T-helper 1 cell treated with Interleukin-12 subunit alpha and Interleukin-12 subunit beta and Interleukin-4 antibody, amounts not matched to agents 30 ng/mL and 1 ng/mL, for 36 hours (primary cell): ENCODE measurements at places on chromosomes 5 and 9. TPM values are rescaled to one million over a fixed set of nuclear protein-coding genes. Genes with fewer than 3 reads are reported as not detected.

CTXN3 gene
- total RNA-seq, result not detected in 2 replicates

ZDHHC11B gene
- not detected in 2 replicates for total RNA-seq

INSL4 gene
- not detected in 2 replicates for total RNA-seq

ZNF883 gene
- total RNA-seq, result 0.15 TPM in 1 of 2 replicates, not detected in the other

FOXD4L3 gene
- 0.29 TPM in 1 of 2 replicates, not detected in the other for total RNA-seq

CXXC5 gene
- total RNA-seq, result 0.85 and 1.5 TPM in 2 replicates

LURAP1L gene
- total RNA-seq, result not detected in 2 replicates

PCDHB14 gene
- total RNA-seq, result not detected in 2 replicates

DOCK2 gene
- total RNA-seq, result 333 and 346 TPM in 2 replicates

FUT7 gene
- total RNA-seq, result 1.7 and 1.9 TPM in 2 replicates

PCDHGB5 gene
- total RNA-seq, result 0.46 and 0.66 TPM in 2 replicates

TEX48 gene
- 0.91 and 1.1 TPM in 2 replicates for total RNA-seq

PCDHA11 gene
- total RNA-seq, result not detected in 2 replicates

GLDC gene
- 1.0 and 3.1 TPM in 2 replicates for total RNA-seq

RMND5B gene
- total RNA-seq, result 20.3 and 24.4 TPM in 2 replicates

PPP1R26 gene
- total RNA-seq, result 0.07 and 0.49 TPM in 2 replicates

FAM120A gene
- total RNA-seq, result 143 and 149 TPM in 2 replicates

MED7 gene
- 13.2 and 15.0 TPM in 2 replicates for total RNA-seq

ANKRA2 gene
- total RNA-seq, result 22.2 and 23.9 TPM in 2 replicates

FOXE1 gene
- total RNA-seq, result not detected in 2 replicates

CRHBP gene
- 0.56 TPM in 1 of 2 replicates, not detected in the other for total RNA-seq

POLR3G gene
- total RNA-seq, result 5.1 and 6.0 TPM in 2 replicates

DAB2 gene
- total RNA-seq, result not detected in 2 replicates
